ENCODE measurements at places on chromosomes 1 and 21.

DNA sequence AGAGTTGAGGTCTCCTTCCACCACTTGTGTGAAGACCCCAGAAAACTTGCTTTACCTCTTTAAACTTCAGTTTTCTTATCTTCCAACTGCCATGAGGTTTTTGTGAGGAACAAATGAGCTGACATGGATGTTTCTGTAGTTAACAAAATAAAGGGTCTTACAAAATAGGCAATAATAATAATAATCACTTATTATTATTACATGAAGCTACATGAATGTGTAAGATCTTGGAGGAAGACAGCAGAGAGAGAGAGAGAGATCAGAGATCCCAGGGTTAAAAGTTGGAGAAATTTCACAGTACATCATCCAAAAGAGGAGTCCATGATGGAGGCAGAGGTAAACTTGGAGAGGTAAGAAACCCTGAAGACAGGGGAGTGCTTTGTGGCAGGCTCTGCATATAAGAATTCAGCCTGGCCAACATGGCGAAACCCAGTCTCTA is 10.7 kb downstream of the RCC1 start:
- peaks cover 18% of the 10 kb centered on the region for H3K4me1 ChIP-seq
- H3K27me3 ChIP-seq: no peaks in the 10 kb centered on the region
- H3K4me3 ChIP-seq: no peak overlapping the region

- no peak for DNase-seq
- no peak overlapping the region for H3K4me3 ChIP-seq
- H3K36me3 ChIP-seq: no peaks in the 10 kb centered on the region
- H3K27ac ChIP-seq: no peak overlapping the region
- H3K4me1 ChIP-seq: no peaks in the 10 kb centered on the region
- H3K27me3 ChIP-seq: no peaks in the 10 kb centered on the region
These were observed 22.8 kb downstream of the LACTBL1 start for GRCh38 chr1:22949822-22950331.

GRCh38 chr1:74641161-74641560 is 32.4 kb downstream of the ERICH3 start:
- no peaks in the 10 kb centered on the region for H3K4me1 ChIP-seq
- H3K4me3 ChIP-seq: no peak overlapping the region
- DNase-seq: no peak

DNA sequence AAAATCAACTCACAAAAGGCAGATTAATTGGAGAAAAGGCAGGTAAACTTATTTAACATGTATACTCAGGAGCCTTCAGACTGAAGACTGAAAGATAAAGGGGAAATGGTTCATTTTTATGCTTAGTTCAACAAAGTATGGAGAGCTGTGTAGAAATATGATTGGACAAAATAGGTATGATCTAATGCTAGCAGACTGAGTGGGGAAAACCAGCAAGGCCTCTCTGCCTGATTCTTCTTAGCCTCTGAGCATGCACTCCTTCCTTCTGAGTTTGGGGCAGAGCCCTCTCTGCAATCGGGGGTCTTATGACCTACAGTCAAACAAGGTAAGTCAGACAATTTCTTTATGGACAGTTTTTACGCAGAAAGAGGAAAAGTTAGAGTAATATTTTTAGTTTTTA is 38.8 kb upstream of the SUCO start:
- no peaks in the 10 kb centered on the region for H3K4me1 ChIP-seq
- DNase-seq: no peak
- H3K27ac ChIP-seq: no peak overlapping the region
- H3K27me3 ChIP-seq: peaks cover 3% of the 10 kb centered on the region
- no peaks in the 10 kb centered on the region for H3K36me3 ChIP-seq

DNA sequence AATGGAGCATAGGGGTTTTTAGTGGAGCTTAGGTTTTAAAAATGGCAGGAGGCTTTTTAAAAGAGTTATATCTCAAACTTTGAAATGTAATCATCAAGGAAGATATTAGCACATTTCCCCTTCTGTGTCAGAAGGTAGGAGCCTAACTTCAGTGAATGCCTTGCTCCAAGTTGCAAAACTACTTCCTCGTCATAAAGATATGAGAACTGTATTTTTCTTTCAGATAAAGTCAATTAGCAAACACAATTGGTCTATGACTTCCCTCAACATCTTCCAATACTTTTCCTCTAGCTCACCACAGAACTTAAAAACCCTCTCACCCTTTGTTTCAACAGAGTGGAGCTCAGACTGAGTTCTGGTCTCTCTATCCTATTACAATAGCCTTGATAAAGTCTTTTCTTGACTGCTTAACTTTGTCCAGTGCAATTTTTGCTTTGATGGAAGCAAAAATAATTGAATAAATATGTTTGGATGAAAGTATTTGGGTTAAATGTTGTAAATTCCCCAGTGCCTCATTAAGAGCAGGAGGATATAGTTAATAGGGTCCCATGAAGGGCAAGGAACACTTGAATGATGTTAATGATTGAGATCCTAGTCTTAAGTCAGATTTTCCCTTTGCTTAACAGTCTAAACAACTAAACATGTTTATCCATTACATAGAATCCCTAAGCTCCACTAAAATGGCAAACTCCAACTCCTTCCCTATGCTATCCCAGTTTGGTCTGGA is 58.9 kb downstream of the TNFSF18 start:
- no peak overlapping the region for H3K4me3 ChIP-seq
- H3K27me3 ChIP-seq: no peaks in the 10 kb centered on the region
- no peaks in the 10 kb centered on the region for H3K4me1 ChIP-seq
- H3K27ac ChIP-seq: no peak overlapping the region
- DNase-seq: no peak
- H3K36me3 ChIP-seq: no peaks in the 10 kb centered on the region

GRCh38 chr1:21397813-21398188 is 42.1 kb upstream of the NBPF3 start:
- no peaks in the 10 kb centered on the region for H3K27me3 ChIP-seq
- peaks cover 4% of the 10 kb centered on the region for H3K4me1 ChIP-seq
- no peak overlapping the region for H3K27ac ChIP-seq
- H3K4me3 ChIP-seq: no peak overlapping the region
- no peak for DNase-seq

DNA sequence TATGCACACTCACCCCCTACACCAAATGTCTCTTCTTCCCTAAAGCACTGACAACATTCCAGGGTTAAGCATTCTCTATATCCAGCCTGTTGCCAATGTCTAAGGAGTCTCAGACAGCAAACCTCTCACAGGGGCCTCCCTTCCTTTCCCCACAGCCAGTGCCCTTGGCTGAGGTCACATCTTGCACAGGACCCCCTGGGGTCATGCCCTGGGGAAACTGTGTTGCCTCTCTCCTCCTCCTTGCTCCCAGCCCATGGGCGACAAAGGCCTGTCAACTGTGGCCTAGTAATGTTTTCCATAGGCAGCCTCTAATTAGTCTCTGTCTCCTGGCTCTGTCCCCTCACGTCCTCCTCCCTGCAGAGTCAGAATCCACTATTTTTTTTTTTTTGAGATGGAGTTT is 54.6 kb downstream of the NENF start:
- no peaks in the 10 kb centered on the region for H3K36me3 ChIP-seq
- H3K27me3 ChIP-seq: no peaks in the 10 kb centered on the region
- DNase-seq: no peak
- no peak overlapping the region for H3K4me3 ChIP-seq

DNA sequence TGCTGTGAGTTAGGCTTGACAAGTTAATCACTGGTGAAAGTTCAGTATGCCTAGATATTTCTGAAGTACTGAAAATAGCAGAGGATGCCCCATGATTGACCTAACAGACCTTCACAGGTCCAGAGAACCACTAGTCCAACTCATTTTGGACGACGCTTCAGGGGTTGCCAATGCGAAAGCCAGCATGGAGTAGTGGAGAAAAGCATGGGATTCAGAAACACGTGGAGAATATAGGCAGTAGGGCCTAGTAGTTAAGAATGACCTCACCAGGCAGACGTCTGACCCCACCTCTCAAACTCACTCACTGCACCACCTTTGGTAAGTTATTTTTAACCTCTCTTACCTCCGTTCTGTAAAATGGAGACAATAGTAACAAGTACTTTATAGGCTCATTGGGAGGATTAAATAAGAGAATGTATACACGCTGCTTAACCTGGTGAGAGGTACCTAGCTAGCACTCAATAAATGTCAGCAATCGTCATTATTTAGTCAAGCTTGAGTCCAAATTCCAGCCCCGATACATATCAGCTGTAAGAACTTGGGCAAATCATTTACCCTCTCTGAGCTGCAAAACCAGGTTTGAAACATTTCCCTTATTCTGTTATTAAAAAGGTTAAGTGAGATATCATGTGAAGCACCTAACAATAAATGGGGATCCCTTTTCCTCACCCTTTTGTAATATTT is 13.2 kb downstream of the PLPP3 start:
- DNase-seq: no peak
- no peak overlapping the region for H3K4me3 ChIP-seq
- no peaks in the 10 kb centered on the region for H3K36me3 ChIP-seq

- no peaks in the 10 kb centered on the region for H3K4me1 ChIP-seq
- no peak overlapping the region for H3K27ac ChIP-seq
- DNase-seq: no peak
- no peaks in the 10 kb centered on the region for H3K36me3 ChIP-seq
- peaks cover 2% of the 10 kb centered on the region for H3K27me3 ChIP-seq
- H3K4me3 ChIP-seq: no peak overlapping the region
These were observed 75.4 kb downstream of the NOS1AP start for GRCh38 chr1:162144853-162145252.

GRCh38 chr1:24898152-24898908 is 31.7 kb downstream of the RUNX3 start:
- H3K36me3 ChIP-seq: peaks cover 26% of the 10 kb centered on the region
- no peak for DNase-seq
- no peak overlapping the region for H3K4me3 ChIP-seq

- no peaks in the 10 kb centered on the region for H3K4me1 ChIP-seq
- no peak for DNase-seq
- no peaks in the 10 kb centered on the region for H3K27me3 ChIP-seq
- H3K36me3 ChIP-seq: no peaks in the 10 kb centered on the region
- no peak overlapping the region for H3K27ac ChIP-seq
- H3K4me3 ChIP-seq: no peak overlapping the region
These were observed 46.6 kb downstream of the KCNJ6 start for GRCh38 chr21:37869661-37870060.

GRCh38 chr21:43276811-43277210 is 108.0 kb downstream of the CRYAA start:
- H3K4me3 ChIP-seq: no peak overlapping the region
- H3K27ac ChIP-seq: no peak overlapping the region
- H3K4me1 ChIP-seq: 0 out of 2 replicates have a peak, but pooled peaks cover 3% of the 10 kb centered on the region
- no peaks in the 10 kb centered on the region for H3K36me3 ChIP-seq
- no peak for DNase-seq

DNA sequence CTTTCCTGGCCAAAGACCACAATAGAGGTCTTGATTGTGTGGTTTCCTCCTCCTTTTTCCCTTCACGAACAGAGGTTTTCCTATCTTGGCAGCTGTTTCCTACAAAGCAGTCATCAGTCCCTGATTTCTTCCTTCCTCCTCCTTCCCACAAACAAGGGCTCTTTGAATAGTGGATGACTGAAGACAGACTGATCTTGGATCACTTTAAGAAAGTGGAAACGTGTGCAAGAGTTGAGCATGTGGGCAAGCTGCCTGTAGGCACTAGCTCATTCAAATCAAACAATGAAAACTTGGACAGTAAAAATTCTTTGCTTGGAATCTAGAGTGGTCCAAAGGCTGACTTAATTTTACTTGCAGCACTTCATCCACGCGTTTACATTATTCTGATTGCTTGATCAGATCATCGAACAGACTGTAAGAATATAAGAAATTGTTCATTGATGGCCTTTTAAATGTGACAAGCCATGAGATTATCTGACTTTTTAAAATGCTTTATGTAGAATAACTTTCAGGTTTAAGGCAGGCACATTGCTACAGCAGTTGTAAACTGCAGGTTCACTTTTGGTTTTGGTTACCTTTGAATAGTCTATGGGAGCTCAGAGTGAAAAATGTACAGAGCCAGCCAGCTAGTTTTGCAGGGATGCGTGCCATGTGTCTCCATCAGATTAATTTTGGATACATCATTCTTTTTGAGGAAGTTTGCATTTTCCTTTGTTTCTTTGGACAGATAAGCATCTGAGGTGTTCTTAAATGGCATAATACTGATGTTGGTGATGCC is 34.4 kb downstream of the ADGRL2 start:
- DNase-seq: no peak
- no peaks in the 10 kb centered on the region for H3K36me3 ChIP-seq
- no peak overlapping the region for H3K4me3 ChIP-seq

GRCh38 chr1:115976062-115976920 is at the start of gene SLC22A15:
Gene SLC22A15 (plus strand): TSS chr1:115976513. CDS start chr1:115976628, 115 bp downstream.
- H3K27me3 ChIP-seq: no peaks in the 10 kb centered on the region
- peak within 1 kb of the TSS; percentile 66 for H3K4me3 ChIP-seq
- DNase-seq: peak; percentile 17
- H3K27ac ChIP-seq: no peak within 1 kb of the TSS
- H3K36me3 ChIP-seq: no peaks in the 10 kb centered on the region
- H3K4me1 ChIP-seq: no peaks in the 10 kb centered on the region

GRCh38 chr1:219733511-219734174 is 120.7 kb upstream of the ZC3H11B start:
- H3K27me3 ChIP-seq: no peaks in the 10 kb centered on the region
- DNase-seq: no peak
- H3K36me3 ChIP-seq: no peaks in the 10 kb centered on the region
- H3K4me1 ChIP-seq: no peaks in the 10 kb centered on the region
- H3K4me3 ChIP-seq: no peak overlapping the region

DNA sequence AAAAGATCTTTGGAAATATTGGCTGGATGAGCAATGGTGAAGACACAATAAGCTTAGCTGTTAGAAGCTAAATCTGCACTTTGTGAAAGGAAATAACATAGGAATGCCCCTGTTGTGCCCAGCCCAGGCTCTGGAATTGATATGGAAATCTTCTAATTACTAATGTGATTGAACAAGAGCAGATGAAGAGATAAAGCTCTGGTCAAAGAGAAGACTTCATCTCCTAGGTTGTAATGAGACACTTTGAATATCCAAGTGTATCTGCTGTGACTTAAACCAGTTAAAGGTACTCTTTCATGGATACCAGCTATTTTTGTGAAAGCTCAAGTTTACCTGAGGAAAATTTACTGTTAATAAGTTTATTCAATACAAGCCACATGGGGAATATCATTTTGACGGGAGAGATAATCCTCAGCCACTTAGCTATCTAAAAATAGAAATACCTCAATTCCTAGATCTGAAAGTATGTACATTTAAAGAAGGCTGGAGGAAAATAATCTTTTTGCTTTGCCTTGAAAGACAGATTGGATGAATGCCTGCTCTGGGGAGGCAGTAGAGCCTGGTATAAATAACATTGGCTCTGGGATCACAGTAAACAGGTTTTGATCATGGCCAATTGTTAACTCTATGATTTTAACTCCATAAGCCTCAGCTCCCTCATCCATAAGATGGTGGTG is 494.0 kb upstream of the B3GALT2 start:
- H3K4me1 ChIP-seq: no peaks in the 10 kb centered on the region
- no peaks in the 10 kb centered on the region for H3K36me3 ChIP-seq
- H3K27me3 ChIP-seq: no peaks in the 10 kb centered on the region
- H3K27ac ChIP-seq: no peak overlapping the region
- H3K4me3 ChIP-seq: no peak overlapping the region

GRCh38 chr1:117672756-117673155 is 66.9 kb downstream of the TENT5C start:
- DNase-seq: no peak
- H3K27ac ChIP-seq: no peak overlapping the region
- H3K4me1 ChIP-seq: peaks cover 12% of the 10 kb centered on the region
- H3K4me3 ChIP-seq: no peak overlapping the region
- no peaks in the 10 kb centered on the region for H3K36me3 ChIP-seq

GRCh38 chr1:167043752-167044488 is 46.3 kb downstream of the GPA33 start:
- no peaks in the 10 kb centered on the region for H3K36me3 ChIP-seq
- no peak overlapping the region for H3K27ac ChIP-seq
- no peak for DNase-seq
- no peaks in the 10 kb centered on the region for H3K27me3 ChIP-seq
- H3K4me3 ChIP-seq: peak overlapping the region; percentile 63
